ENCODE measurements at places on chromosomes 13 and 19.

DNA sequence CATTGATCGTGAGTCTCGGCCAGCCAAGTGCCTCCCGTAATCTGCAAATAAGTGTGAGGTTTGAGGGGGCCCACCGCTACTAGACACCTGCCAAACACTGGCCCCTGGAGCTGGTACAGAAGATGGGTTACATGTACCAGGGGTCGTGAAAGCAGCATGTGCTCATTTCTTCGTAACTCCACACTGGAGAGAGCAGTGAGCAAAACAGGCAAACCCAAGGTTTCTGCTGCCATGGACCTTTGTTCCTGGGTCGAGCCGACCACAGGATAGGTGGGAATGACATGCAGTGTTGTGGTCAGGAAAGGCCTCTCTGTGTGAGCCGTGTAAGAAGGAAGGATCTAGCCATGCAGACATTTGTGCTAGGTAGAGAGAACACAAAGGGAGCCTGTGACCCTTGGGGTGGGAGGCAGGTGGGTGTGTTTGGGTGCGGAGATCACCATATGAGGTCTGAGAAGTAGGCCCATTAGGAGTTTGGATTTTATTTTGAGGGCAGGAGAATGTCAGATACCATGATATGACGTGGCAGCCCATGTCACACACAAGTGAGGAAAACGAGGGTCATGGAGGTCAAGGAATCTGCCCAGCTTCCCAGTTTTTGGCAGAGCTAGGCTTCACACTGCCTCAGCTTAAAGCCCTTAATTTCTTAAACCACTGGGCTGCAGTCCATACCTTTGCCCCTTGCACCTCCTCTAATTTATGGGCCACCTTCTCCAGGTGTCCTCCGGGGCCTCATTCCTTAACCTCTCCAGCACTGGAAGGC is 919 bp downstream of the GTF3A start:
- peak; percentile 68 for DNase-seq

DNA sequence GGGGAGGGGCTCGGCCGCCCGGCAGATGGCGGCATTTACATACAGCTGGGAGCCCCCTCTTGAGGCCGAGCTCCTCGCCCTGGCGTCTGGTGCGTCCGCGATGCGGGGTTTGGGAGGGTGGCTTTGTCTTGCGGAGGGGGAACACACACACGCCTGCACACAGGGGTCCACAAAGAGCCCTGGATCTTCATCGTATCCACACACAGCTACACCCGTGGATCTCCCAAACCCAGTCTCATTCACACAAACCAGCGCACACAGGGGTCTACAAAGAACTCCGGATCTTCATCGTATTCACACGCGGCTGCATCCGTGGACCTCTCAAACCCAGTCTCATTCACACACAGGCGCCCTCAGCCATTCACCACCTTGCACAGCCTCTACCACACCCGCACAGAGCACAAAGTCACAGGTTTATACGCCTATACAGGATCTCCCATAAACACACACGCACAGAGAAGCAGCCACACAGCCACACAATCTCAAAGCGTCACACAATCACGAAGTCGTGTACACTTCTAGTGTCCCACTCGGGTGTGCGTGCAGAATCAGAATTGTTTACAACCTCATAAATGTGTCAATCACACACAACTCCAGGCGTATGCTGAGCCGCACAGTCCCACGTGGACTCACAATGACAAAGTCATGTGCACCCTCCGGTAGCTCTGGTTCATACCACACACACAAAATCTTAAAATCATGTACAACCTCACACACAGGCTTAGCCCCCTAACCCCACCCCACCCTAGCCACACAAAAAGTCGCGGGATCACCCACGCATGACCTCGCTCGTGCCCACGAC is 550 bp upstream of the DLL3 start:
- DNase-seq: peak; percentile 38

DNA sequence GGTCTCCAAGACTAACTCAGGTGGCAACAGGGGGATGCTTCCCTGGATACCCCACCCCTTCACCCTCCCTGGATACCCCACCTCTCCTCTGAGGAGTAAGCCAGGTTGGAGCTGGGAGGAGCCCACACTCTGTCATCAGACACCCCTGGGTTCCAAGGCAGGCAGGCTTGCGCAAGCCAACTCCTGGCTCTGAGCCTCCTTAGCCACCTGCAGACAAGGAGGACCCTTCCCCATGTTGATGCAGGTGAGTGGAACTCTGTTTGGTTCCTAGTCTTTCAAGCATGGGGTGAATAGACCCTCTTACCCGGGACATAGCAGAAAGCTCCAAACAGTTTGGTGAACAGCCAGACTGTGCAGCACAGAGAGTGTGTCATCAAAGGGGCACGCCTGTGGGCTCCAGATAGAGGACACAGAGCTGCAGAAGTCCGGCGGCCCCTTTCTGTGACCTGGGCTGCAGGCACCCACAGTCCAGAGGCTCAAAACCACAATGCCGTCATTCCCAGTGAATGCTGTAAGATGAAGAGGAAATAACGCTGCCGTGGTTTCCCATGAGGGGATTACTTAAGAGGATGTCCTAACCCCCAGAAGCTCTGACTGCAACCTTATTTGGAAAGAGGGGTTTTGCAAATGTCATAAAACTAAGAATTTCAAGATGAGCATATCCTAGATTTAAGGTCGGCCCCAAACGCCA is 12.1 kb upstream of the HAS1 start:
- no peak for DNase-seq

- DNase-seq: no peak
These were observed 567 bp downstream of the SBK2 start for GRCh38 chr19:55536366-55536765.

DNA sequence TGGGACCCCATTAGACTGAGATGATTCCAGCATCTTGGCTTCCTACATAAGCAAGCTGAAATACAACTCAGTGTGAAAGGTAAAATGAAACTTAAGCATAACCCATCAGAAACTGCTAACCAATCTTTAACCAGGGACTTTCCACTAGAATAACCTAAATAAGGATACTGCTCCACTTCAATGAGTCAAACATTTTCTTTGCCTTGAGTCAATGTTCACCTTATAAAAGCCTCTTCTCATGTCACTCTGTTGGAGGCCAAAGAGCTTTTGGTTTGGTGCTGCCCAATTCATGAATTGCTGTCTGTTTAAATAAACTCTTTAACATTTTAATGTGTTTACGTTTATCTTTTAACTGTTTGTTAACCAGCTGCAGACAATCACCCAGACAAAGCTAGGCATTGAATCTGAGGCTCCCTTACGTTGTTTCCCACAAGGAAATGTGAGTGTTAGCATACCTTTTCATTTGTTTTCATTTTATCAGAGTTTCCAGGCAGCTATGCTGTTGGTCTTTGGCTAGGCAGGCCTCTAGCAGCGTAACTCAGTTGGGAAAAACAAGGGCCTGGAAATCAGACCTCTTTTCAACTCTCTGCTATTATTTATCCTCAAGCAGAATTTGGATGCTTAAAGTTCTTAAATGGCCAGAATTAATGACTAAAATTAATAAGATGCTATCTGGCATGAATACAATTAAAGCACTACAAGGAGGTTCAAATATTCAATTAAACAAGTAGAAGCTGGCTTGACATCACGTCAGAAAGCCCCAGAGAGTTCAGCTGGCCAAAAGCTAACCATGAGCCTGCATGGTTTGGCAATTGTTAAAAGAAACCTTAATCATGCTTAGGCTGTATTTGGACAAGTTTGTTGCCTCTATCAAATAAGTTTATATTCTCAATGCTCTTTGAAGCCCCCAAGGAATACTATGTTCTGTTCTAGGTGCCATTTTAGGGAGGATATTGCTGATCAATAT is 200.2 kb downstream of the DCLK1 start:
- no peak for DNase-seq

DNA sequence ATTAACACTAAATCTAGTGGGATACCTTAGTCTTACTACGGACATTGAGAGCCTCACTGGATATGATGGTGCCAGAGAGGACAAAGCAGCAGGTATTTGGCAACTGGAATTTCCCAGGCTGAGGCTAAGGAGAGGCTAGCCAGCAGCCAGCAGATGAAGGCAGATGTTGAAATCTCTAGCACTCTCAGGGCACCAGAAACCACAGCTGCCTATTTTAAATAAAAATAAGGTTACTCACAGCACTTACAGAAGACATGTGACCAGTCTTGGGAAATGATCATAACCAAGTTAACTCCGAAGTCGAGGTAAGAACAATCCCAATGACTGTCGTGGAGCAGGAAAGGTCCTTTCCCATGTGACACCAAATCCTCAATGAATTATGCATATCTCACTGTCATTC is 1726.0 kb downstream of the EFNB2 start:
- DNase-seq: no peak

DNA sequence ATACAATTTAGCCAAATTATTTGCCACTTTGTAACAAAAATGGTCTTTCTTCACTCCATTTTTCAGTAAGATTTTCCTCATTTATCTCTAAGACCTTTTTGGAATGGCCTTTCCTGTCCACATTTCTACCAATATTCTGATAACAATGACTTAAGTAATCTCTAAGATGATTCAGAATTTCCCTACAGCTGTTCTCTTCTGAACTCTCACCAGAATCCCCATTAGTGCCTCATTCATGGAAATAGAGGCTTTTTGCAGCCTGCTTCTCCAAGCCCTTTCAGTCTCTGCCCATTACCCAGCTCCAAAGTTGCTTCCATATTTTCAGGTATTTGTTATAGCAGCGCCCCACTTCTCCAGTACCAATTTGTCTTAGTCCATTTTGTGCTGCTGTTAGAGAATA is 867.0 kb downstream of the GPC5 start:
- no peak for DNase-seq

GRCh38 chr19:6076291-6076665 is 34.0 kb downstream of the RFX2 start:
- DNase-seq: no peak

DNA sequence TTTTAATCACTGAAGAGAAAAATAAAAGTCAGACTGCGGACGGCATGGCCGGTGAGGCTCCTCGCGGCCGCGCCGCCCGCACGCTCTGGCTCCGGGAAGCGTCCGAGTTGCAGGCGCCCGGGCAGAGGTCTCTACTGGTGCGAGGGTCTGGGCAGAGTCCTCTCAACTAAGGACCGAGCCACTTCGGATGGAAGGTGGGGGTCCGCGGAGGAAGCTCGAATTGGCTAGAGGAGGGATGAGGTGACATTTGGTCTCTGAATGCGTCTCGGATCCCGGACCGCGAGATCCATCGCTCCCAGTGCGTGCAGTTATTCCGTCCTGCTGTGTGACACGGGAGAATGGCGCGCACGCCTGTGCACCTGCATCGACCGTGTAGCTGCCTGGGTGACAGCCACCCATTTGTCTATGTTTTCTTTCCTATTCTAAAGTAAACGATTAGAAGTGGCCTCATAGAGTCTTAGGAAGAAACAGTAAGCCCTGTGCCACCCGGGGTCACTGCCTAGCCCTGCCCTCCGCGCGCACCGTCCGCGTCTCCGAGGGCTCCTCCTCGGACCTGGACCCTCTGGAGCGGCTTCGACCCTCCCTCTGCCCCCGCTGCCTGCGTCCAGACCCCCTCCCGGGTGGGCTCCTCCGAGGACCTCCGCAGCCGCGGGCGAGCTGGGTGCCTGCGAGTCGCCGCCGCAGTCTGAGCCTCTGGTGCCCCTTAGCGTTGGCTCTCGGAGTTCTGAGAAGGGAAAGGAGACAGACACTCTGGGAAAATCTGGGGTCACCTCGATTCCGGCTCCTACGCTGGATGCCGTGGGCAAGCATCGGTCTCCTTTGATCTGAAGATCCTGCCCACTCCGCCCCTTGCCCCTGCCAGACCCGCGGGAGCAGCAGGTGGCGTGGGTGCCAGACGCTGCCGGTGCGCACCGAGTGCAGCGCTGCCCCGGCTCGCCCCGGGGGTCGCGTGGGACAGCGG is 347.4 kb downstream of the LIG4 start:
- DNase-seq: no peak

Measured in erythroblast (primary cell).